ENCODE measurements at places on chromosomes 16 and 17.

GRCh38 chr16:68310437-68310773 lies 341 bp downstream of the SLC7A6OS start:
- no peak for DNase-seq

DNA sequence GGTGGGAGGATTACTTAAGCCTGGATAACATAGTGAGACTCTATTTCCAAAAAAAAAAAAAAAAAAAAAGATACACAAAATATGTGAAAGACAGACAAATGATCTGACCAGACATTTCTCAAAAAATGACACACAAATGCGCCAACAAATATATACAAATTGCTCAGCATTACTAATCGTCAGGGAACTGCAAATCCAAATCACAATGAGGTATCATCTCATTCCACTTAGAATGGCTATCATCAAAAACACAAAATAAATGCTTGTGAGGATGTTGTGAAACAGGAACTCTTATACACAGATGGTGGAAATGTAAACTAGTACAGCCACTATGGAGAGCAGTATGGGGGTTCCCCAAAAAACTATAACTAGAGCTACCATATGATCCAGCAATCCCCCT lies 62.4 kb downstream of the STX8 start:
- no peak for DNase-seq

GRCh38 chr17:75632863-75633485 lies at the start of gene SMIM5:
Gene SMIM5 (plus strand): TSS chr17:75633434. CDS start chr17:75640202, 6,768 bp downstream.
- DNase-seq = peak; percentile 93

GRCh38 chr17:74005790-74006189 lies 197.7 kb upstream of the RPL38 start:
- DNase-seq = no peak

DNA sequence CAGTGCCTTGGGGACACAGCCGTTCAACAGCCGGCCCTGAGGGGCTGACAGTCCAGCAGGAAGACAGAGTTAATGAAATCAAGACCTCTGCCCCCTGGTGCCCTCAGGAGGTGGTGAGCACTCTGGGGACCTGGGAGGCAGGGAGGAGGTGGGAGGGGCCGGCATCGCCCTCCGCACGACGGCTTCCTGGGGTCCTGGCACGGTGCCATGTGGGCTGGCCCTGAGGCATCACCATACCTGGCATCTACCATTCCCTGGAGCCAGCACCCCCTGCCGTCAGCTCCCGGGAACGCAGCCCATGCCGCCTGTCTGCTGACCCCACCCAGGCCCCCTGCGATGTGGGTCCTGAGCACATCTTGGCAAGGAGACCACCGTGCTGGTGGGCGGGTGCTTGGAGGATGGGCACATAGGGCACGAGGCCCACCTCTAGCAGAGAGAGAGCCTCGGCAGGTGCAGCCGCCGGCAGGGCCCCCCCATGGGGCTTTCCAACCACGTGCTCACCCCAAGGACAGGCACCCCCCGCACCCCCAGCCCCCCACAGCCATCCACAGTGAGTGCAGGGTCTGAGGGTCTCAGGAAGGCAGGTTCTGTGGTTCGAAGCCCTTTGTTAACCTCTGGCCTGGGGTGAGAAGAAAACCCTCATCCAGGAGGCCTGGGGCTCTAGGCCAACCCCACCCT lies 52.5 kb downstream of the ZFPM1 start:
- peak; percentile 76 for DNase-seq

- no peak for DNase-seq
These were observed 14.6 kb downstream of the MYO15A start for GRCh38 chr17:18122990-18123753.

GRCh38 chr16:53209429-53209828 lies 154.6 kb downstream of the CHD9 start:
- no peak for DNase-seq

DNA sequence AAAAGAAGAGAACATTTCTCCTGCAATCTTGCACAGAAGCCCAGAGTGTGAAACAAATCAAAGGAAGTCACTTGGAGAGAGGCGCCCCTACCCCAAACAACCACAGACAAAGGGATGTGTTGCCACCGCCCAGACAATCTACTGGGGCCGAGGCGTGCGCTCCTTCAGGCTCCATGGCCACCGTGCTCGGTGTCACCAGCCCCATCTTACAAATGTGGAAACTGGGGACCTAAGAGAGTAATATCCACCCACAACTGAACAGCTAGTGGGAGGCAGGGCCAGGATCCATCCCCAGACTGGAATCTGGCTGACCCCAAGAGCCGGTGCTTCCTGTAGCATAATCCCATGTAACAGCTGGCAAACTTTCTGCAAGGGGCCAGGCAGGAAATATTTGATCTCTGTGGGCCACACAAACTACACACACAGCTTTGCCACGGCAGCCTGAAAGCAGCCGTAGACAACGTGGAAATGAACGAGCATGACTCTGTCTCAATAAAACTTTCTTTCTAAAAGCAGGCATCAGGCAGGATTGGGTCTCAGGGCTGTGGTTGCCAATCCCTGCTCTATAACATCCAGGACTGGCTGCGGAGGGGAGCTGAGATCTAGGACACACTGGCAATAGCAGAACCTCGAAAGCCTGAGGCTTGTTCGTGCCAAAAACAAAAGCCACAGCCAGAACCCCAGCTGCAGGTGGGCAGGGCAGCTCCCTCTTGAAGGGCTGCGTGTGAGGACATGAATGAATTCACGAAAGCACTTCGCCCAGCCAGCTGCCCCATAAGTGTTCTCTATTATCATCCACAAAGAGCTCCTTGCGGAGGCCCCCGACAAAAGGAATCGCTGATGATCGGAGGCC lies 26.6 kb upstream of the GINS2 start:
- no peak for DNase-seq
